Aorta (tissue), 5 donors: ENCODE measurements at places on chromosomes 1 and 21. TPM values are rescaled to one million over a fixed set of nuclear protein-coding genes. Genes with fewer than 3 reads are reported as not detected.

- DNase-seq: no peak
Observed at GRCh38 chr1:202804126-202804525, 4.1 kb downstream of the KDM5B start.

- DNase-seq: no peak
Observed at GRCh38 chr21:34803782-34804370, 135.1 kb downstream of the CLIC6 start.

DNA sequence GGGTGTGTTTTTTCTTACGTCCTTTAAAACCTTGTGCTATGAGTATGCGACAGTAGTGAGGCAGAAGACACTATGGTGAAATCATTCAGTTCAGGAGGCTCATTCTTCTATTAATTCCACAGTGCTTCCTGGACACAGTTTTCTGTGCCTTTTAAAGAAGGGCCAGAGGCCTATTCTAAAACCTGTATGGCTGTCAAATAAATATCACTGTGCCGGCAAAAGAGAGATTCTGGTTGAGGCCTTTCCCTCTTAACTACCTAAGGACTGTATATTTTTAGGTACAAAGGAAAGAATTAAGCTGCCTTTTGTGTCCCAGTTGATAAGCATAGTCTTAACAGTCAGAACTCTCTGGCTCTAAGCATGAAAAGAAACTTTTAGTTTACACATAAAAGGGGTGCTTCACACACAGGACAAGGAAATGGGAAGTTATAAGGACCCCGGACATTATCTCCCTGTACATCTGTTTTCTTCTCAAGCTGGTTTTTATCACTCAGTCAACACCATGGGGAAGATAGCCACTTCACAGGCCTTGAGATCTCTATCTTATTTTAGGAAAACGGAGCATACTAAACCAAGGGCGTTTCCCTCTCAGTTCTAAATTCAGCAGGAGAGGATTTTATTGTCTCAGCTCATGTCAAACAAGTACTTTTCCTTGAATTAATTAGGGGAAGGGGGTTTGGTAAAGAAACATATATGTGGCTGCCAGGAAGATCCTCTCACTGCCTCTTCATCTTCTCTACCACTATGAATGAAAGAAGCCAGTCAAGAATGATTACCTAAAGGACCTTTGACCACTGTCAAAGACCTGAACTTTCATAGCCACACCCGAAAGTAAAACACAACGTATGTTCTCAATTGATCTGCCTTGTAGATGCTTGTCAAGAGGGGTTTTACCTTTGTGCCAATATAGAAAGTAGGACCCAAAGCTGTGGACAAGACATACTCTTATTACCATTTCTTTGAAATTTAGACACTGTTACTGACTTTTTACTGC is 71.4 kb upstream of the HSPA13 start:
- no peak for DNase-seq

The HUNK gene
- polyA plus RNA-seq: 0.13 TPM
